ENCODE measurements at places on chromosomes 12 and 14. TPM values are rescaled to one million over a fixed set of nuclear protein-coding genes. Genes with fewer than 3 reads are reported as not detected.

RNASE1 gene
- total RNA-seq: not detected

DNA sequence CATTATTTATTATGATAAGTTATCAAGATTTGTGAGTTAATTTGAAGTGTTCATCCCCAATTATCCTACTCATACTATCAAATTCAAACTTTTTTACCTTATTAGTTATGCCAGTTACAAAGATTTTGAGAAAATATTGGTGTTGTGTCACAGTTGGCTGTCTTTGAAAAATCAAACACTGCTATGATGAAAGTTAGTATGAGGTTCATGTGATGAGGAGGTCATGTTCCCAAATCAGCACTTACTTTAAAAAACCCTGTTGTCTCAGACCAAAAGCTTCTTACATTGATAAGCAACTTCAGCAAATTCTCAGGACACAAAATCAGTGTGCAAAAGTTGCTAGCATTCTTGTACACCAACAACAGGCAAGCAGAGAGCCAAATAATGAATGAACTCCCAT lies 68.1 kb downstream of the TTC6 start:
- no peaks in the 10 kb centered on the region for H3K36me3 ChIP-seq
- no peak overlapping the region for H3K4me3 ChIP-seq
- no peak for DNase-seq
- H3K4me1 ChIP-seq: no peaks in the 10 kb centered on the region
- no peaks in the 10 kb centered on the region for H3K27me3 ChIP-seq

DNA sequence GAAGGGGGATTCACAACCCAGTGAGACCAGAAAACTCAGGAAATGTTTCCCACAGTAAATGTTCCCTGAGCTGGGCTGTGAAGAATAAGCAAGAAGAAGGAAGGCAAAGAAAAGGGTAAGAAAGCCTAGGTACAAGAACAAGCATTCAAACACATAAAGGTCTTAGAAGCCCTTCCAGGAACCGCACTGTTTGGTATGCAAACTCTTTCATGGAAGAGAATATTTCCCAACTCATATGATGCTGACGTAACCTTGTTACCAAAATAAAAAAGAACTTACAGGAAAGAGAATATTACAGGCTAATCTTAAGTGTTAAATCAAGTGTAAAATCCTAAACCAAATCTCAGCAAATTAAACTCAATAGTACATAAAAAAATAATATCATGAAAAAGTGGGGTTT lies 23.6 kb downstream of the MED6 start:
- H3K27ac ChIP-seq: no peak overlapping the region
- no peak for DNase-seq
- no peaks in the 10 kb centered on the region for H3K36me3 ChIP-seq
- H3K4me1 ChIP-seq: no peaks in the 10 kb centered on the region
- H3K27me3 ChIP-seq: no peaks in the 10 kb centered on the region

GRCh38 chr12:102430661-102431060 lies 49.7 kb downstream of the IGF1 start:
- H3K27ac ChIP-seq: no peak overlapping the region
- DNase-seq: no peak
- peaks cover 13% of the 10 kb centered on the region for H3K4me1 ChIP-seq

DNA sequence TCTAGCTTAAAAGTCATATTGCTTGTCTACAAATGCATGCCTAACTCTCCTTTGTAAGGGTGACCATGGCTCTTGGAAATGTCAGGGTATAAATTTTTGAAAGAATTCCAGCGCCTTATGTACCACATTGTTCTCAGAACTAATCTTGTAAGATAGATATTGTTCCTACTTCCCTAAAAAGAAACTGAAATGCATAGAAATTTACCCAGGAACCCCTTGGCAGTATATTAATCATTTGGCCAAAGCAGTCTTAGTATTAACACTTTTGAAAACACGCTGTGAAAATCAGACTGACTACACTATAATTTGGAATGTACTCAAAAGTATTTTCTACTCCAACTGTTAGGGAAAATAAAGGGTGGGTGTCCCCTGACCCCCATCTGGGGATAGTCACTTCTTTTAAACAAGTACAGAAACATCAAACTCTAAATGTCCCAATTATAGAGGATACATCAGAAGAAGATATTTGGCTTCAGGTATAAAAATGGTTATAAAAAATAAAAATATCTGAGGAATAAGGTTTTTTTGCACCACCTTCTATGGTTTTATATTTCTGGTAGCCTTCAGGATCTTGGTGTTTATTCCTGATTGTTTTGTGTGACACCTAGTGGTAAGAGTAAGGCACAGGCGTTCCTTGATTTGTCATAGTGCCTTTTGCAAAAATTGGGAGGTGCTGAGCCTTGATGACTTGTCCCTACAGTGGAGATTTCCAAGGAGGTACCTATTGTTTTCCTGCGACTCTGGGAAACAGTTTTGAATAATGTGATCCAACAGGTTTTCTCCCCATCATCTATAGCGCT lies 2.2 kb upstream of the NFKBIA start:
- H3K4me3 ChIP-seq: no peak overlapping the region
- H3K27me3 ChIP-seq: no peaks in the 10 kb centered on the region
- H3K27ac ChIP-seq: no peak overlapping the region
- DNase-seq: peak; percentile 59
- peaks cover 14% of the 10 kb centered on the region for H3K36me3 ChIP-seq
- H3K4me1 ChIP-seq: peaks cover 13% of the 10 kb centered on the region

Measured in fibroblast of lung (primary cell).